ENCODE measurements at places on chromosomes 3 and 15. TPM values are rescaled to one million over a fixed set of nuclear protein-coding genes. Genes with fewer than 3 reads are reported as not detected.

SNRPN gene
- 90.0 TPM for total RNA-seq

SERINC4 gene
- total RNA-seq, result not detected

DNA sequence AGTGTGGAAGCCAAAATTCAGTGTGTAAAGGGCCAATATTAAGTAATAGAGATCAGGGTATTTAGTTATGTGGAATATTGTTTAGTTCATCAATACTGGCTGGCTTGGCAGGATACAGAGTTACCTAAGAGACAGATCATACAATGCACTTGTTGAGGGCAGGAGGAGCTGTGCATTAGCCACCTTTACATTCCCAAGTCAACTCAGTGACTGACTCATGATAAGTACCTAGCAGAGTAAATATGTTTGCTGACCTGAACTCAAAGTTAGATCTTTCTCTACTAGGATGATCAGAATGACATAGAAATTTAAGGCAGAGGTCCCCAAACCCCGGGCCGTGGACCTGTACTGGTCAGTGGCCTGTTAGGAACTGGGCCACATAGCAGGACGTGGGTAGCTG is 3.5 kb upstream of the ABHD17C start:
- peaks cover 2% of the 10 kb centered on the region for H3K27me3 ChIP-seq
- H3K36me3 ChIP-seq, result no peaks in the 10 kb centered on the region

HEMK1 gene
- total RNA-seq, result 17.9 TPM
